Muscle of leg (tissue), 16 donors: ENCODE measurements at places on chromosomes 13 and 19.

DNA sequence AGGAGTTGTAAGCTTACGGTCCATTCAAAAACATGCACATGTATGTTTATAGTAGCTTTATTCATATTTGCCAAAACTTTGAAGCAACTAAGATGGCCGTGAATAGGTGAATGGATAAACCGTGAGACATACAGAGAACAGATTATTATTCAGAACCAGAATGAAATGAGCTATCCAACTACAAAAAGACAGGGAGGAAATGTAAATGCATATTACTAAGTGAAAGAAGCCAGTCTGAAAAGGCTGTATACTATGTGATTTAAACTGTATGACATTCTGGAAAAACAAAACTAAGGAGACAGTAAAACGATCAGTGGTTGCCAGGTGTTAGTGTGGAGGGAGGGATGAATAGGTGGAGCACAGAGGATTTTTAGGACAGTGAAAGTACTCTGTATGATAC is 19.9 kb downstream of the NDFIP2 start:
- DNase-seq = no peak

- no peak for DNase-seq
Observed at GRCh38 chr19:34288381-34288780, 34.0 kb downstream of the GARRE1 start.

- DNase-seq = no peak
Observed at GRCh38 chr13:62185631-62186255, 770.1 kb upstream of the PCDH20 start.

DNA sequence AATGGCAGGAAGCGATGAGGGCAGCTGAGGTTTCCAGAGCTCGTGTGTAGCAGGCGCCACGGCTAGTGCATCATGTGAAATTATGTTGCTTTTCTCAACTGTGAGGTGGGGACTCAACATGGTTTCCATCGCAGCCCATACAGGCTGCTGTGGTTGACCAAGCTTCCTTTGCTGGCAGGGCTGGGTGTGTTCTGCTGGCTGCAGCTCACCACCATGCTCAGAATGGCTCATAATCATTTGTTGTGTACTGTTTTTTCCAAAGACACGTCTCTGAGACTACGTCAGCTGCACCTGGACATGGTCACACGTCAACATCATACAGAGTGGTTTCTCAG is 16.1 kb upstream of the RASA3 start:
- DNase-seq = no peak

DNA sequence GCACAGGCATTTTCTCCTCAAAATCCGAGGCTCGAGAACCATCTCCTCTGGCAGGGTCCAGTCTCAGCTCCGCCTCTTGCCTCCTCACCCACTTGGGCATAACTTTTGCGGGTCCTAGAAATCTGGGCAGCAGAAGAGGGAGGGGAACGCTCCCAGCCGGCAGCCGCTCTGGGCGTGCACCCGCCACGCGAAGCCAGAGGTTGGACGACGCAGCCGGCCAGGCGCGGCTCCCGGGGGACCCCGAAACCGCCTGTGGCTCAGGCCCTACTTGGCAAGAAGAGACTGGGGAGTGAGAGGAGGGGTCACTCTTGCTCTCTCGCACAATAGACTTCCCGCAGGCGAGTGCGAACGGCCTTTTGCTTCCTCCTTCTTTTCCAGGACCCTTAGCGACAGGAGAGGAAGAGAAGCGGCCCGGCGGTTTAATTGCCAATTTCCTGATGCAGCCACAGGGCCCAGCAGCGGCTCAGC is 6.0 kb upstream of the SOX1 start:
- no peak for DNase-seq
